ENCODE measurements at places on chromosomes 5 and 9.

DNA sequence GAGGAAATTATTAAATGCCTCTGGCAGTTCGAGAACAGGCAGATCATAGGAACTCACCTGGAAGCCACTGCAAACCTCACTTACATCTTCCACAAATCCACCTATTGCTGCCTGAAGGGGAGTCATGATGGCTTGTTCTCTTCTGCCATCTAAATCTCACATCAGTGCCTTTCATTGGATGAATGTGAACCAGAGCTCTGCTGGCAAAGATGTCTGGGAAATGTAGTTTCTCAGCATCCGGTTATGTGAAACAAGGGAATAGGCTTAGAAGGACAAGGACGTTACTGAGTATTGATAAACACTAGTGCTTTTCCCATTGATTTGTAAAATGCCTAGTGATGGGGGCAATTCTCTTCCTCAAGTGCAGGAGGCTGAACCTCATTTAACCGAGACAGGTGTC lies 483.3 kb downstream of the ARHGEF28 start:
- DNase-seq: no peak

DNA sequence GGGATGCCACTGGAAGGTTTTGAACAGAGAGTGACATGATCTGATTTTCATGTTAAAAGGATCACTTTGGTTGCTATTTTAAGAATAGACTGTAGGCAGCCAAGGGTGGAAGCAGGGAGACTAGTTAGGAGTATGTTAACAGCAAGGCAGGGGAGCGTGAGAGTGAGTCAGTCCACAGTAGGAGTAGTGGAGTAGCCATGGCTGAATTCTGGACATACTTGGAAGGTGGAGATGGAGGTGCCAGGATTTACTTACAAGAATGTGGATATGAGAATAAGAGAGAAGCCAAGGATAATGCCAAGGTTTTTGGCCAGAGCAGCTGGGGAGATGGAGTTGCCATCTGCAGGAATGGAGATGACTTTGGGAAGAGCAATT lies 118.8 kb downstream of the GALNT10 start:
- no peak for DNase-seq

- DNase-seq: no peak
These were observed 13.6 kb upstream of the ARHGAP26 start for GRCh38 chr5:142756576-142756975.

GRCh38 chr9:70761139-70761670 lies 346.7 kb upstream of the KLF9 start:
- no peak for DNase-seq

- DNase-seq: no peak
These were observed 670 bp downstream of the CCDC171 start for GRCh38 chr9:15553528-15553898.

GRCh38 chr9:125393426-125393825 lies 131.8 kb downstream of the GAPVD1 start:
- DNase-seq: no peak

- DNase-seq: no peak
These were observed 139.6 kb upstream of the RANBP3L start for GRCh38 chr5:36441280-36441679.

DNA sequence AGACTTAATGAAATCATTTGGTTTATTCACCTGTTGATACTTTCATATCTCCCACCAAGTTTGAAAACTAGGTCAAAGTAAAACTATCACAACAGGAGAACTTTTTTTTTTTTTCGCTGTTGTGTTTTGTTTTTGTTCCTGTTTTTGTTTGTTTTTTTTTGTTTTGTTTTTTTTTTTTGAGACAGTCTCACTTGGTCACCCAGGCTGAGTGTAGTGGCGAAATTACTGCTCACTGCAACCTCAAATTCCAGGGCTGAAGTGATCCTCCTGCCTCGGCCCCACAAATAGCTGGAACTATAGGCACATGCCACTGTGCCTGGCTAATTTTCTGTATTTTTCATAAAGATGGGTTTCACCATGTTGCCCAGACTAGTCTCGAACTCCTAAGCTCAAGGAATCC lies 49.3 kb downstream of the MLLT3 start:
- DNase-seq: no peak

GRCh38 chr5:135333732-135334515 lies 65.1 kb downstream of the MACROH2A1 start:
- DNase-seq: no peak

DNA sequence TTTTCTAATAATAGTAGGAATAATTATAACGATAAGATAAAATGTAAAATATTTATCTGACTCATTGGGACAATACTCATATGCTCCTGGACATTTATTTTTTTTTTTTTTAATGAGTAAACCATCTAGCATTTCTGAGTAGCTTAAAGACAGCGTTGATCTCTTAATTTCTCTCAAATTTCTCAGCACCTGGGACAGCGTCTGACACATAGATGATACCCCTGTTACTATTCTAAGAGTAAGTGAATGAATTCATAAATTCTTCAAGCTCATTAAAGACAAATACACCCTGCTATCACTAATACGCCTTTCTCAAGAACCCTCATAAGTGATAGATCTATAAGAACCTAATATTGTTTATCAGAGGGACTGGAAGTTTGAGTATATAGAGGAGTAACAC lies 12.0 kb upstream of the HTR4 start:
- DNase-seq: no peak

DNA sequence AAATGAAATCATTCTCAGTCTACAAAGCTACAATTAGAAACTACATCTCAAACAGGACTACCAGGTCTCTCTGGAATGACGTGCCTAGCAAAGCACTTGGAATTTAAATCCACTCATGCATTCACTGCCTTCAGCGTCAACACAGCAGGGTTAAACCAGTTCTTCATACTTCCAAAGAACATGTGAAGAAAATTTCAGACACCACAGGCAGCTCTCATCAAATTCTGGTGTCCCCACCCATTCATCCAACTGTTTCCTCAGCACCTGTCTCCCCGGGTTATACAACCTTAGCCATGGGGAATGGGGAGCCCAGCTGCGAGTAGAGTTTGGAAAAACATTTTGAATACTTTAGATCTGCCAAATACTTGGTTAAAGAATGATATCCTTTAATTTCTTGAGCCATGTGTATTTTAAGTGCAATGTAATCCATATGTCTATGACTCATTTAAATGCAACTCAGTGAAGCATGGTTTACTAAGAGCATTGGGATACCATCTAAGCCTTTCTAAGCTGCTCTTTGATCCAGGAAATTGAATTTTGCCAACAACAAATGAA lies 17.5 kb downstream of the ADAM19 start:
- no peak for DNase-seq

DNA sequence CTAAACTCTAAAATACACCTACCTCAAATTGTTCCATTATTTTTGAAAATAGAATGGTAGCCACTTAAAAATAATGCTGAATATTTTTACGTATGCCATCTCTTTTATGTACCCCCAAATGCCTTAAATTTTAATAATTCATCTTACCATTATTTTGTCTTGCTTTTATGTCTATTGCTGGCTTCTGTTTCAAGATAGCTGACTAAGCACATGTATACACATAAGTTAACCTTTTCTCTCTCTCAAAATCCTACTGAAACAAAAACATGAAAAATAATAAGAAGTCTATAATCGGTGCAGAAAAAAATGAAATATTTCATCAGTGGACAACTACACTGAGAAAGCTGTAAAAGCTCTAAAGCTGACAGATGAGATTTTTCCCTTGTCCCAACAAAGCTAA lies 652.0 kb upstream of the ZNF608 start:
- no peak for DNase-seq

- DNase-seq: no peak
These were observed 26.0 kb downstream of the ADAMTSL1 start for GRCh38 chr9:18499980-18500379.

DNA sequence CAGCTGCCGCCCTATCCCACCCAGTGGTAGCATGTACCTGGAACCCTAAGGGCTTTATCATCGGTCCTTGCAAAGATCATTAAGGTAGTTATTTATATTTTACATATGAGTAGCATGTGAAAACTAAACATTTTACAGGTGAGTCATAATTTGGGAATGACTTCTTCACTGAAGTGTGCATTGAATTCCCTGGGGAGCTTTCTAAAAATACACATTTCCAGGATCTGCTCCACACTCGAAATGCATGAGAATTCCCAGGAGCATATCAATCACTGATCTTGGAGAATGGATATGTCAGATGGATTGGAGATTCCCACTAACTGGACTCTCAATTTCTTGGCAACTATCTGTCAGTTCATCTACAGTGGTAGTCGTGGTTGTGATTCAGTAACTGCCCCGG lies 717.5 kb downstream of the IRX1 start:
- no peak for DNase-seq

DNA sequence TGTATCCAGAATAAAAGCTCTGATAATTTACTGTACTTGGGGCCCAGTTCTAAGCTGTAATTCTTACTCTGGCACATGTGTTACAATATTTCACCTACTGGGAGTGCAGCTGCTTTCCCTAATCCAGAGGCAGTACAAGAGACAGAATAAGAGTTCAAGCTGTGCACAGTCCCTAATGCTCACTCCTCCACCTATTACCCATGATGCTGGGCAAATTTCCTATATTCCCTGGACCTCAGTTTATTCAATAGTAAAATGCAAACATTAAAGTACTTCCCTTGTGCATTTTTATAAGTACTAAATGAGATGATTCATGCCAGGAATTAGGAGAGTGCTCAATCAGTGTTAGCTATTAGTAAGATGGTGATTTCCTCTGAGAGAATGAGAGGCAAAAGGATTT lies 28.0 kb upstream of the TAF11L2 start:
- no peak for DNase-seq

DNA sequence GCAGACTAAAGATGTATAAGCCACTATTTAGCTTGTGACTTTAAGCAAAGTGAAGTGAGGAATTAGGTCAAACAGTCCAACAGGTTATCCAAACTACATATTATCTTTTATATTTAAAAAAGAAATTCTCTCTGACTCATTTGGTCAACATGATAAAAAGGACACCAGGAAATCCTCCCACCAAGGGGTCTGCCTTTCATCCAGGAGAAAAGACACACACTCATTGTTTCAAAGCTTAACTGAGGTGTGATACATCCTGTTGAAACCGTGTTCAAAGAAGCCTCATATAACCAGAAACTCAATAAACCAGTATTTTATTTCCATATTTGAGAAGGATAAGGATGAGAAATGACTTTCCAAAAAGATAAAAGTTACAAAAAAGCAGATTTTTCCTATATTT lies 417.1 kb downstream of the HCN1 start:
- no peak for DNase-seq

GRCh38 chr5:172642926-172643871 lies 2.1 kb downstream of the NEURL1B start:
- no peak for DNase-seq

DNA sequence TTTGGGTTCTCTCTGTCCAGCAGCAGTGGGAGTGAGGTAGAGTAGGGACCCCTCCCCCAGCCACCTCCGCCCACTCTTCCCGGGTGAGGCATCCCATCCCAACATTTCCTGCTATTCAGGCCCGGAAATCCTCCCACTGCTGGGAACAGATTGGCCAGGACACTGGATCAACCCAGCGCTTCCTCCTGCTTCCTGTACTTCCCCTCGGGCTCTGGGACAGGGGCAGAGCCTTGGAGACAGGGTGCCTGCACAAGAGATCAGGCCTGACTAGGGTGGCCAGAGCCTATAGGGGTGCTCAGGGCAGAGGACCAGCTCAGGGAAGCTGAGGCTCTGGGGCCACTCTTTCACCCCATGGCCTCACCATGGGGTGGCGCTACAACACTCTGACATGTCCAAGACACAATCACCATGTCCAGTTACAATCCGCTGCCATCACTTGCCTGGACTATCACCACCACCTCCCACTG lies 14.5 kb downstream of the SH2D3C start:
- peak; percentile 19 for DNase-seq

GRCh38 chr5:61264273-61264661 lies 67.8 kb upstream of the ZSWIM6 start:
- no peak for DNase-seq

- DNase-seq: no peak
These were observed 259.9 kb downstream of the GADD45G start for GRCh38 chr9:89864731-89865130.

- no peak for DNase-seq
These were observed 18.4 kb upstream of the RFK start for GRCh38 chr9:76412638-76413037.

GRCh38 chr5:159218595-159219023 lies 9.3 kb upstream of the RNF145 start:
- DNase-seq: no peak

GRCh38 chr9:99184110-99184474 lies 37.6 kb downstream of the ALG2 start:
- DNase-seq: no peak

DNA sequence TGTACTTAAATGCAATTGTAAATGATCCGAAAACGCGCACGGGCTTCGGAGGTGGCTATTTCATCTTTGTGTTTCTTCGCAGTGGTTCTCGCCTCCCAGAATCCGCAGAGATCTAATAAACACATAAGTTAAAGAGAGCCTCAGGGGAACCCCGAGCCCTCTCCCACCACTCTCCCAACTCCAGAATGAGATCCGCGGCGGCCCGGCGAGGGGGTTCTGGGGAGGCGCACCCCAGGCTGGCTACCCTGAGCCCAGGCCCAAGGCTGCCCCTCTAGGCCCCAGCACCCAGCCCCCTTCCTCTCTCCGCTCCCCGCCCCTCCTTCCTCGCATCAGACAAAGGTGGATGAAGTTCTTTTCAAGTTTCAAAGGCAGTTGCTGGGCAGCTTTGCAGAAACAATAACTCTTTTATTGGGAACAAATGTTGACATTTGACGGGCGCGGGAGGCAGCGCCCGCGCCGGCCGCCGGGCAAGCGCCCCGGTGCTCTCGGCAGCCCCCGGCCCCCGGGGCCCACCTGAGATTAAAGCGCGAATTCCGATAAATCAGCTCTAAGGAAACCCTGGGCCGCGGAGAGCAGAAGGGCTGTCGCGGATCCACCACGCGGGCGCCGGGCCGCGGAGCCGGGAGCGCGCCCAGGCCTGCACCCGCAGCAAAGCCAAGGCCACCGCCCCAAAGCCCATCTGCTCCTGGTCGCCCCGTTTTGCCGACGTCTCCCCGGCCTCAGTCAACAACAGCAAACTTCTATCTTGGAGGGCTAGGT lies 8.4 kb downstream of the IRX2 start:
- no peak for DNase-seq

GRCh38 chr9:127154390-127155191 lies 32.2 kb upstream of the ANGPTL2 start:
- DNase-seq: no peak

DNA sequence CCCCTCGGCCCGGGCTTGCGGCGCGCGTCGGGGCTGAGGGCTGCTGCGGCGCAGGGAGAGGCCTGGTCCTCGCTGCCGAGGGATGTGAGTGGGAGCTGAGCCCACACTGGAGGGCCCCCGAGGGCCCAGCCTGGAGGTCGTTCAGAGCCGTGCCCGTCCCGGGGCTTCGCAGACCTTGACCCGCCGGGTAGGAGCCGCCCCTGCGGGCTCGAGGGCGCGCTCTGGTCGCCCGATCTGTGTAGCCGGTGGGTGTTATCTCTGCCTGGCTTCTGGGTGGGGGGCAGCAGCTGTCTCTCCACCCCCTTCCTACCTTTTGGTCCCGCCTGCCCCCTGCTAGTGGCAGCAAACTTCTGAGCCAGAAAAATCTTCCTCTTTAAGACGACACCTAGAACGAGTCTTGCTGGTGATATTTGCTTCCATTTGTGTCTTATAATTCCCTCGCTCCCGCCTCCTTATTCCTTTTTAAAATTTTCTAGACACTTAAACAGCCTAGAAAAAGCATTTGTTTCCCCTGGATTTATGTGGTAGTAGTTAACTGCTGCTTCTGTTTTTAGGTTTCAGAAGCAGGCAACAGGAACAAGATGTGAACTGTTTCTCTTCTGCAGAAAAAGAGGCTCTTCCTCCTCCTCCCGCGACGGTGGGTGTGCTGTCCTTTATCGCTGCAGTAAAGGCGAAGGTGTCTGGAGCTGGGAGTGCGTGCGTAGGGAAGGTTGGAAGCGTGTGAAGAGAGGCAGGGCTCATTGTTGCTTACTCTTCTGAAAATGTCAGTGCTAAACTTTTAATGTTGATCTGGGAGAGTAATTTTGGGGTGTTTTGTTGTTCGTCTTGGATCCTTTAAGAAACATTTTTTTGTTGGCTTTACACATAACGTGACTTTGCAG lies 554 bp downstream of the JAK2 start:
- DNase-seq: peak; percentile 44

All from CD4-positive, alpha-beta T cell treated with Interleukin-4 for 4 hours (primary cell).